ENCODE measurements at places on chromosomes 4 and X.

GRCh38 chrX:106725931-106726330, 570 bp upstream of the RNF128 start:
- DNase-seq, result no peak

DNA sequence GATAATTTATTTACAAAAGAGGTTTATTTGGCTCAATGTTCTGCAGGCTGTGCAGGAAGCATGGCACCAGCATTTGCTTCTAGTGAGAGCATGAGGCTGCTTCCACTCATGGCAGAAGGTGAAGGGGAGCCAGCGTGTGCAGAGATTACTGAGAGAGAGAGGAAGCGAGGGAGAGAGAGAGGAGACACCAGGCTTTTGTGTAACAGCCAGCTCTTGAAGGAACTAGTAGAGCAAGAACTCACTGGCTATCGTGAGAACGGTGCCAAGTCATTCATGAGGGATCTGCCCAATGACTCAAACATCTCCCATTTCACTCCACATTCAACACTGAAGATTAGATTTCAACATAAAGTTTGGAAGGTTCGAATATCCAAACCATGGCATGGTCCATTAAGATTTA, 12.7 kb downstream of the GUCY1A1 start:
- DNase-seq, result no peak

DNA sequence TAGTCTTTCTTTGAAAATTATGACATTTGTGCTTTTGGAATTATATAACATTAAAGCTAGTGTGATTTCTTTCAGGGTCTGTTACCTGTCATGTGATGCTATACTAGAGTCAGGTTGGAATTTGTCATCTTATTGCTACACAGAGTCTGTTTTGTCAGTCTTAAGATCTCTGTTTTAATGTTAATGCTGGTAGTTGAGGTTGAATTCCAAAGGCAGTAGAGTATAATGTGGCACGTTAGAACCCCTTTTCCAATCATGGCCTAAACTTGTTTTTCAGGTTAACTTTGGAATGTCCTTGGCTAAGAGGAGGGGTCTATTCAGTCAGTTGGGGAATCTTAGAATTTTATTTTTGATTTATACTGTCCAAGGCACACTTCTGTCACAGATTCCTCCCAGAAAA, 258.5 kb downstream of the PABPC4L start:
- DNase-seq, result no peak

- DNase-seq, result no peak
These were observed 18.8 kb downstream of the SLC7A11 start for GRCh38 chr4:138223231-138223910.
